LoVo (cell line): ENCODE measurements at places on chromosomes 1 and 21.

GRCh38 chr21:46023555-46023954 lies 42.0 kb downstream of the COL6A1 start:
- DNase-seq, result no peak

GRCh38 chr21:44300262-44300959 lies 558 bp downstream of the PFKL start:
- DNase-seq, result peak; percentile 42

GRCh38 chr1:21514245-21514644 lies 5.0 kb downstream of the ALPL start:
- no peak for DNase-seq

DNA sequence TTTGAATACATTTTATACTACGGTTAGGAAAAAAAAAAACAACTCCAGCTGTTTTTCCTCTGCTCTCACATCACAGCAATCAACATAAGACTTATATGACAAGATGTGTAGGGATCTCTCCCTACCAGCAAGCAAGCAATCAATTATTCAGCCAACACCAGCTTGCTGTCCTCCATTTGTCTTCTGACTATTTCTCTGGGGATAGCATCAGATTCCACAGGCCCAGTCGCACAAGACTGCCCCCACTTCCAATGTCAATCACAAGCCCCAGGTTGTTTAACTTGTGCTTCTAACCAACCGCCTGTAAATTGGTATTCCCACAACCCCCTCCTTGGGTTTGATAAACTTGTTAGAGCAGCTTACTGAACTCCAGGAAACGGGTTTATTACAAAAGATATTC lies 873.1 kb upstream of the TMPRSS15 start:
- DNase-seq, result no peak

GRCh38 chr21:21226472-21226871 lies 228.3 kb downstream of the NCAM2 start:
- no peak for DNase-seq

GRCh38 chr1:201648066-201648906 lies 109.4 kb downstream of the NAV1 start:
- DNase-seq, result no peak

- peak; percentile 28 for DNase-seq
Measured at GRCh38 chr1:110210604-110211495, 736 bp downstream of the KCNC4 start.

DNA sequence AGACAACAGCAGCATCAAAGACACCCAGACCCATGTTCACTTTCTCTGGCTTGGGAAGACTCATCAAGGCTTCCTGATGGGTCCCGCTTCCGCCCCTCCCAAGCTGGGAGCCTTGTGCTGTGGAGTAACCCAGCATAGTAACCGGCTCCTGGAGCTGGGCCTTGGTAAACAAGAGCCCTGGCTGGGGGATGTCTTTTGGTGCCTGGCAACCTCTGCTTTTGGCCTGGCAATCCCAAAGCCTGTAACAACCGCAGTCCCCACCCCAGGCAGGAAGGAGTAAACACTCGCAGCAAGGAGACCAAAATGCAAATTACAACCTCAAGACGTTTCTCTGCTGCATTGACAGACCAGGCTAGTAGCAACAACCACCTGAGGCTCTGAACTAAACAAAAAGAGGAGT lies 16.9 kb upstream of the THRAP3 start:
- DNase-seq, result no peak

DNA sequence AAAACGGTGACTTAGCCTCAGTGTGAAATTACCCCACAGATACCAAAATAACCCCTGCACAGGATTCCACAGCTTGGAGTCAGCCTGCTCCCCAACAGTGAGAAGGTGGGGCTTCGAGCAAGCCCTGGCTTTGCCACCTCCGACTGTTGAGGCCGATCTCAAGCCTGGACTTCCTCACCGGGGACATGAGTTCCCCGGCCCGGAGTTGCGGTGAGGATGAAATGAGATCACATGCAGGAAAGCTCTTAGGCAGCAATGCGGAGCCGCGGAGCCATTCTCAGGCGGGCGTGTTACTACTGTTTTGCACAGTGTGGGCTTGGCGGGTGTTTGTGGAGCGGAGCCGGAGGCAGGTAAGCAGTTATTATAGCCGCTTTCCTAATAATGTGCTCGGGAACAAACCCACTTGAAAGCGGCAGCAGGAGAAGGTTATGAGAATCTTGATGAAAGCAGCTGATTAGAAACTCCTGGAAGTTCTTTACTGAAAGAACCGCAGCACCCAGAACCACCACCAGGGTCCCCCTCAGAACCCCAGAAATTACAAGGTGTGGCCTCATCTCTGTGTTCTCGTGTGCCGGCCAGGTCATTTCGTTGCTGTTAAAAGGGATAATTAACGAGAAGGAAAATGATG lies 3.9 kb upstream of the CLSTN1 start:
- no peak for DNase-seq

DNA sequence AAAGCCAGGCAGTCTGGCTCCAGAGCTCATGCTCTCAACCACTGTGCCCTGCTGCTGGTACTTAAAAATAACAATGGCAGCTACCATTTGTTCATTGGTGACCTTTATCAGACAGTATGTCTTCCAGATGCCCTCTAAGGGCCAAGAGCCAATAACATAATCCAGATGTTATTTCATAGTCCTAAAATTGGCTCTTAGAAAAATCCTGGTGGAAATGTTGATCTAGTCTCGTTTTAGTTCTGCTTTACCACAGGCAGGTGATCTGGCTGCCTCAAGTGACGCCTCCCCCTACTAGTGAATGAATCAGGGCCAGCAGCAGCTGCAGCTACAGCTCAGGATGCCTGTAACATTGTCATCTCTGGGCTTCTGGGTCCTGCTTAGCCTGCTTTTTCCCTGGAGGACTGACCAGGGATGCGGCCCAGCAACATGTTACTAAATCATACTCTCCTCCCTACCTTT lies 12.6 kb upstream of the HMGN2 start:
- no peak for DNase-seq

DNA sequence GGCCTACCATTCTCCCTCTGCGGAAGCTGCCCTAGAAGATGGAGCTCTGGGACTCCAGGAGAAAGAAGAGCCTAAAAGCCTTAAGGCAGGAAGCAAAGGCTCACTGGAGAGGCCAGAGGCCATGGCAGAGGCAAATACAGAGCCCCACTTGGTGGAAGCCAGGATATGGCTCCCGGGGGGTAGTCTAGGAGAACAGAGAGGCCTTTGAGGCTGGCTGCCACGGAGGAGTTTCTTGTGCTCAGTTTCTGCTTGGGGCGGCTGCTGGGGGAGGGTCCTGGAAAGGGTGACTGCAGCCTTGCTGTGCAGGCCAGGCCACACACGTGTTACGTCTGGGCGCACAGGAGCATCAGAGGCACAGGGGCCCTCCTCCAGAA lies 5.4 kb downstream of the CC2D1B start:
- no peak for DNase-seq

GRCh38 chr1:1889847-1890505 lies 911 bp downstream of the GNB1 start:
- DNase-seq, result no peak

- DNase-seq, result peak; percentile 69
Measured at GRCh38 chr1:107750364-107750959, 214.5 kb downstream of the VAV3 start.

DNA sequence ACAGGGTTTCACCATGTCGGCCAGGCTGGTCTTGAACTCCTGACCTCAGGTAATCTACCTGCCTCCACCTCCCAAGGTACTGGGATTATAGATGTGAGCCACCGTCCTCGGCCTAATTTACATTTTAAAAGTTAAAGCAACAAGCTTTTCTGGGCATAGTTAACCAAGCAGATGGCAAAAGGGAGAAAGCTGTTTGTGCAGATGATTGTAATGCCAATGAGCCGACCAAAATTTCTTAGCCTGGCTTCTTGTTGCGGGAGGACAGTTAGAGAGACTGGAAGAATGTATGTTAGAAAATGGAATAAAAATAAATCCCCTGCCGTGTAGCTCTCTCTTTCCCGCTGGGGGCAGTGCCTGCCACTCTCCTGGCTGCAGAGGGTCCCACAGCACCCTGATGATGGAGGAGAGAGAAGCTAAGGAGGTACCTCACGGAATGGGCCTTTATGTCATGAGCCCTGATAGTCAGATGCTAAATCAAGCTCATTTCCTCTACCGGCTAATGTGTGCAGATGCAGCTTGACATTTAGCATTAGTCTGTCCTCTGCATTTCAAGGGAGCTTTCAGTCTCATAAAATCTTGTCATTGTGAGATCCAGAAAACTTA lies 87.2 kb downstream of the HHAT start:
- DNase-seq, result no peak

GRCh38 chr1:66696771-66697170 lies 55.5 kb upstream of the DYNLT5 start:
- DNase-seq, result no peak

DNA sequence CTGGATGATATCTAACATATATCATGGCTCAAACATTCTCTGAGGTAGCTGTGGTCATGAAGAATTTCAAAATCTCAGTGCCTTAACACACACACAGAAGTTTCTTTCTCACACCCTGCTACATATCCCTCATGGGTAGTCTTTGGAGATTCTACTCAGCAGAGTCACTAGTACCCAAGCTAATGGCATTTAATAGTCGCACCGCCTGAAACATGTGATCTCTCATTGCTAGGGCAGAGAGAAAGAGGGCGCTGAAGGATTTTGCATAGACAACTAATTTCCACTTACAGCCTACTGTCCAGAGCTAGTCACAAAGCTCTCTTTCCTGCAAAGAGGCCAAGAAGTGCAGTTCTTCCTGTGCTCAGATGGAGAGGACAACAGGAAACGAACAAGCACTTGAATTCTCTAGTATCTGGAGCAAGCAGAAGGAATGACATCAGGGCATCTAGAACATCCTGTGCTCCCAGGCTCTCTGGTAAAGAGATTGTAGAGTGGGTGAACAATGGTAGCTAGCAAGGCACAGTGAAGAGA lies 183.4 kb upstream of the PTBP2 start:
- no peak for DNase-seq

GRCh38 chr1:88961081-88961480 lies 31.3 kb downstream of the KYAT3 start:
- DNase-seq, result no peak

- peak; percentile 17 for DNase-seq
Measured at GRCh38 chr1:222105393-222105737, 363.5 kb upstream of the DUSP10 start.

GRCh38 chr1:160741092-160741501 lies 2.0 kb downstream of the SLAMF7 start:
- no peak for DNase-seq

DNA sequence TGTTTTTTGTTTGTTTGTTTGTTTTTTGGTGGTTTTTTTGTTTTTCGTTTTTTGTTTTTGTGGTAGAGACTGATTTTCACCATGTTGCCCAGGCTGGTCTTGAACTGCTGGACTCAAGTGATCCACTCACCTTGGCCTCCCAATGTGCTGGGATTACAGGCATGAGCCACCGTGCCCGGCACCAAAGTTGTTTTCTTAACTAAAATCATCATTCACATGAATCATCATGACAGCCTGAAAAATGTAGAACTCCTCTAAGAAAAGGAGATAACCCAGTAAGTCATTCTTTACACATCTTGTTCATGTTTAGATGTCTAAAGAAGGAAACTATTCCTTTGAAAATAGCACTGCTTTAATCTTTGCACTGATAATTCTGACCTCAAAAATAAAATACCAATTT lies 37.5 kb downstream of the DISP1 start:
- no peak for DNase-seq

DNA sequence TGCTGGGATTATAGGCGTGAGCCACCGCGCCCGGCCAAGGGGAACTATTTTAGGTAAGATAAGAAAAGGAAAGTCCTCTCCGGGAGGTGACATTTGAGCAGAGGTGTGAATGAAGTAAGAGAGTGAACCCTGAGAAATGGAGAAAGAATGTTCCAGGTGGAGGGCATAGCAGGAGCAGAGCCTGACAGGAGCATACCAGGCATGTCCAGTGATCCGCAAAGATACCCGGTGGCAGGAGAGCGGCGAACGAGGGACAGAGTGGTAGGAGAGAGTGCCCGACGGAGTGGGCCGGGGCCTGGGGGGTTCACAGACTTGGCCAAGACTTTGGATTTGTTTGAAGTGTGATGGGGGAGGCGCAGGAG lies 7.9 kb upstream of the RPS6KA1 start:
- no peak for DNase-seq

DNA sequence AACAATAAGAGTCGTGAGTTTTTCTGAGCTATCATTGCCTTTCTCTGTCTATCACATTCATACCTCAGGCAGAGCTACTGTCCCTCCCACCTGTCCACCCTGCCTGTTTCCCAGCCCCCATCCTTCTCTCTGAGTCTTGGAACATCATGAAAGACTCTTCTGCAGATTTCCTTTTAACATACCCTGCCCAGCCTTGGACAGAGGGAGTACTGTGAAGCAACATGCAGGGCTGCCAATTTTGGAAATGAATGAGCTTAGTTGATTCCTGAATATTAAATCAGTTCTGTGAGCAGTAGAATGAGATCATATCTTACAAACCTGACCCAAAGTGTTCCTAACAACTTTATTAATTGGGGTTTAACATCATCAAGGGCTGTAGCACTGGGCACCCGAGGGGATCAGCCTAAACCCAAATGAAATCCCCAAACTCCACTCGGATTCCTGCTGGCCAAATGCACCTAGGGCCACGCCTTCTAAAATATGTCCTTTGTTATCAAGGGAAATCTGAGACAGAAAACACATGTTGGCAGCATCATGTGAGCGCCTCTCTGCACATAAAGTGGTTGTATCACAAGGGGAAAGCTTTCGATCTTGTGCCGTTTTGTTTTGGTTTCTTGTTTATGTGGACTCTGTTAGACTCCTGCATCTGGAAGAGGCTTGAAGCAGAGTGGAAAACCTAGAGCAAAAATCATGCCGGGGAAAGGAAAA lies 357.6 kb downstream of the KIF26B start:
- DNase-seq, result no peak

GRCh38 chr1:158646465-158646864 lies 40.0 kb downstream of the SPTA1 start:
- no peak for DNase-seq

DNA sequence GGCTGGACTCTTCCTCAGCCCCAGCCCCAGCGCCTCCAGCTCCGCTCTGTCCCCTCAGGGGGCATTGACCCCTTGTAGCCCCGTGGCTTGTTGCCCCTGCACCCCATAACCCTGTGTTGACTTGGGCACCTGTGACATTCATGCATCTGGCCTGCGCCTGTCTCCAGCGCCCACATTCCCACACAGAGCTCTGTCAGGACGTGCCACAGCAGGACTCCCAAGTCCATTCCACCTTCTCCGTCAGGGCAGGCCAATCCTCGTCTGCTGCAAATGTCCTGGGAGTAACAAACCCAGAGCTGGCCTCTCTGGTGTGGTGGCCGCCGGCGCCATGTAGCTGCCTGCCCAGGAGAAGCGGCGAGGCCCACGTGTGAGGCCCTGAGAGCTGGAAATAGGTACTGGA lies 60.6 kb downstream of the AGPAT3 start:
- no peak for DNase-seq
